ENCODE measurements at places on chromosomes 4 and X. TPM values are rescaled to one million over a fixed set of nuclear protein-coding genes. Genes with fewer than 3 reads are reported as not detected.

Gene ADH1A
- total RNA-seq: not detected

Gene ZNF674
- 4.0 TPM for total RNA-seq

- H3K36me3 ChIP-seq: no peaks in the 10 kb centered on the region
- peak; percentile 21 for DNase-seq
- H3K27me3 ChIP-seq: no peaks in the 10 kb centered on the region
- no peaks in the 10 kb centered on the region for H3K4me1 ChIP-seq
Observed at GRCh38 chrX:115948018-115948923, 222.3 kb upstream of the AGTR2 start.

DNA sequence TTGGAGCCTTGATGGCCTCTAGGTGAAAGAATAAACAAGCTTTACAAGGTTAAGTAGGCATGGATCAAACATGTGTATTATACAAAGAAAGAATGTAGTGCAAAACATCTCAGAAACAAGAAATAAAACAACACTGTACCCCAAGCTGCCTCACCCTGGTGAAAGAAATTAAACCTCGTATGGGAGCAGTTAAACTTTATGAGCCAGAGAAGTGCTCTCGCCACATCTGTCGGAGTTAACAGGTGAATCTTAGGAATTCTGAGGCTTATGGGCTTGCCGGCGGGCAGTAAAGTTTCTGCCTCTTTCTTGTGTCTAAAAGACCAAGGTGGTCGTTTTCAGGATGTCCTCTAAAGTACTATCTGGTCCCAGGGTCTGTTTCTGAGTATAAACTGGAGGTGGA lies 34.0 kb upstream of the ARSH start:
- H3K4me1 ChIP-seq: no peaks in the 10 kb centered on the region
- H3K27ac ChIP-seq: no peak overlapping the region
- no peaks in the 10 kb centered on the region for H3K36me3 ChIP-seq
- no peak overlapping the region for H3K4me3 ChIP-seq
- peaks cover 26% of the 10 kb centered on the region for H3K27me3 ChIP-seq

- no peaks in the 10 kb centered on the region for H3K4me1 ChIP-seq
- H3K4me3 ChIP-seq: no peak overlapping the region
- H3K27me3 ChIP-seq: no peaks in the 10 kb centered on the region
- H3K36me3 ChIP-seq: no peaks in the 10 kb centered on the region
- no peak for DNase-seq
Observed at GRCh38 chrX:127030016-127030748, 210.7 kb downstream of the PRR32 start.

Gene PKD2
- 10.2 TPM for total RNA-seq

DNA sequence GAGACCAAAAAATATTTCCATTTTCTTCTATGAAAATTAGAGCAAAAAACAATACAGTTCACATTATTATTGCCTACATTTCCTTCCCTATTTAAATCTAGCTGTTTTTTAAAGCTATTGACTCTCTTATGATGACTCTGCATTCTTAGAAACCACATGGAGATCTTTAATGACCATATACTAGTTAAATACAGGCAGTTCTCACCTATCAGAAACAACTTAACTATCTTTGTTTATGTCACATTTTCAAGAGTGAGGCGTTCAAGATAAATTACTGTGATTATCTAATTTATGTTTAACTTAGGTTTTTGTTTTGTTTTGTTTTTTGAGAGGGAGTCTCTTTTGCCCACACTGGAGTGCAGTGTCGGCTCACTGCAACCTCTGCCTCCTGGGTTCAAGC lies 3.0 kb downstream of the CISD2 start:
- peaks cover 10% of the 10 kb centered on the region for H3K36me3 ChIP-seq
- H3K27ac ChIP-seq: no peak overlapping the region
- H3K4me3 ChIP-seq: peak overlapping the region; percentile 14

GRCh38 chrX:154809939-154810665 lies 4.8 kb upstream of the MPP1 start:
- no peak overlapping the region for H3K4me3 ChIP-seq
- DNase-seq: no peak
- H3K4me1 ChIP-seq: no peaks in the 10 kb centered on the region
- H3K27ac ChIP-seq: no peak overlapping the region

Gene IQCM
- total RNA-seq: not detected

DNA sequence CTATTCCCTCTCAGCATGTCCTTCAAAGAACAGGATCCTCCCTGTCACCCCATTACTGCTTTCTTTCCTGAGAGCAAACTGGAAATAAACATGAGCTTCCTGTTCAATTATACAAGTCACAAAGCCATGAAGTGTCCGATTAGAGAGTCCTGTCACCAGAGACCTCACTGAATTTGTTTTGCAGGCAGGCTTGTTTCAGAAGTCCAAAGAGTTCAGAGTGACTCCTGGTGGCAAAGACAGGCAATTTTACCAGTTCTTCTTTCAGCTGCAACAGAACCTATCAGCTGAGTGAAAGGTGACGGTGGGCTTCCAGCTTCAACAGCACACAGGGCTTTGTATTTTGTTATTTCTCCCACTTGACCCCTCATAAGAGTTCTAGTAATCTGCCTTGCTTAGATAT lies 6.4 kb downstream of the ELK1 start:
- no peak overlapping the region for H3K27ac ChIP-seq
- DNase-seq: no peak
- no peaks in the 10 kb centered on the region for H3K27me3 ChIP-seq
- no peaks in the 10 kb centered on the region for H3K36me3 ChIP-seq
- H3K4me3 ChIP-seq: no peak overlapping the region

Gene LRRC66
- 0.24 TPM for total RNA-seq

DNA sequence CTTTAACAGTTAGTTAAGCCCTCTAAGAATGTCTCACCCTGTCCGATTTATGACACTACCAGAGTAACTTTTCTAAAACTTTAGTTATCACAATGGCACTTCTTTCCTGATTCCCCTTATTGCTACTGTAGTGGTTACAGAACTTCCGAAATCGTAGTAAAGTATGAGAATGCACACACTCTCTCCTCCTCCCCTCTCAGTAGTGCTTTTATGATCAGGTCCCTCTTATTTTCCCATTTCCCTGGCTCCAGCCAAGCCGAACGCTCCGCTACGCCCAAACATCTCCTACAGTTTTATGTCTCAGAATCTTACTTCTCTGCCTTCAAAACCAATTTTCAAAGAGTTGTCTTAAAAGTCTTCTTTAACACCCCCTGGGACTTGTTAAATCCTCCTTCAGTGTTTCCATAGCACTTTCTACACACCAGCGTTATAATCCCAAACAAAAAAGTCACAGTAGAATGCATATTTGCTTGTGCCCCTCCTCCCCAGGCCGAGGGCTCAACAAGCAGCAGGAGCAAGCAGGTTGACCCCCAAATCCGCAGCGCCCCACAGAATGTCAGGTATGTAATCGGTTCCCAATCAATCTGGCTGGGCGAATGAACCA lies 671 bp downstream of the HPF1 start:
- H3K27me3 ChIP-seq: no peaks in the 10 kb centered on the region
- H3K4me3 ChIP-seq: peak overlapping the region; percentile 91
- H3K36me3 ChIP-seq: no peaks in the 10 kb centered on the region
- 0 out of 2 replicates have a peak overlapping the region, but pooled peaks have one; percentile 32 for H3K27ac ChIP-seq
- peaks cover 8% of the 10 kb centered on the region for H3K4me1 ChIP-seq

Gene IDH3G
- total RNA-seq: 63.4 TPM

Gene PLRG1
- total RNA-seq: 80.7 TPM
